ENCODE measurements at places on chromosomes 16 and 17. TPM values are rescaled to one million over a fixed set of nuclear protein-coding genes. Genes with fewer than 3 reads are reported as not detected.

Gene KRT24
- not detected for total RNA-seq

- no peaks in the 10 kb centered on the region for H3K4me1 ChIP-seq
- H3K27ac ChIP-seq = no peak overlapping the region
- no peaks in the 10 kb centered on the region for H3K36me3 ChIP-seq
- H3K4me3 ChIP-seq = no peak overlapping the region
- no peak for DNase-seq
Measured at GRCh38 chr16:66290431-66290830, 76.1 kb upstream of the CDH5 start.

GRCh38 chr16:85248342-85248741, 136.1 kb upstream of the CIBAR2 start:
- no peaks in the 10 kb centered on the region for H3K4me1 ChIP-seq
- no peak overlapping the region for H3K27ac ChIP-seq

DNA sequence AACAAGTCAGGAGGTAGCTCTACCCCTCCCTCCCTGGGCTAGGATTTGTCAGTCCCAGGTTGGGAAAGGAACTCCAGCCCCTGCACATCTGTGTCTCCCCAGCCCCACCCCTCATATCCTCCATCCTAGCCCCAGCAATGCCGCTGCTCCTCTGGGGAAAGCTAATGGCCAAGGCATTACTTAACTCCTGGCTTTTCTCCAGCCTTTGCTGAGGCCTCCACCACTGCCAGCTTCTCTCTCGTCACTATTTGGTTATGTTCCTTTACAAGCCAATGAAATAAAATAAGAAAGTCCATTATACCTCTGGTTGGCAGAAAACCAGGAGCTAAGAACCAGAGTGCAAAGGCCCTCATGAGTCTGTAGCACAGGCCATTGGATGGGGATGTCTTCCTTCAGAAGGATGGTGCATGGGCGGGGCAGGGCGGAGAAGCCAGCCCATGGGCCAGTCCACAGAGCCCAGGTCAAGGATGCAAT, 171.0 kb downstream of the CCDC182 start:
- no peaks in the 10 kb centered on the region for H3K27me3 ChIP-seq
- no peak overlapping the region for H3K4me3 ChIP-seq
- H3K4me1 ChIP-seq = no peaks in the 10 kb centered on the region

GRCh38 chr16:17798716-17799115, 328.0 kb upstream of the XYLT1 start:
- no peaks in the 10 kb centered on the region for H3K4me1 ChIP-seq
- H3K4me3 ChIP-seq = no peak overlapping the region
- H3K36me3 ChIP-seq = no peaks in the 10 kb centered on the region
- DNase-seq = no peak
- H3K27ac ChIP-seq = no peak overlapping the region

Gene ARL6IP1
- total RNA-seq = 92.8 TPM

DNA sequence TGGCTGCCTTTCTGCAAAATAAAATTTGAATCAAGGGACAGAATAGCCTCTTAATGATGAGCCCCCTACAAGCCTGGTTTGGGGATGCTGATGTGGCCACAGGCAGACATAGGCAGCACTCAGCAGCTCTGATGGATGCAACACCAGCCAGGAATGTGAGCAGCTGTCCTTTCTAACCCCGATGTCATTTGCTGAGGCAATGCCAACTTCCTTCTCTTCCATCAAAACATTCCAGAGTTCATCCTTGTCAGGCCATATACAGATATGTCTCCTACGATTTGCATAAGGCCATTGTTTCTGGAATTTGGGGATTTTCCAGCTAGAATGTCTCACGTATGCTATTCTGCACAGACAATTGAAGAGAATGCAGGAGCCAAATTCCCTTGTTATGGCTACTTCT, 52.1 kb upstream of the MYOCD start:
- no peaks in the 10 kb centered on the region for H3K27me3 ChIP-seq
- DNase-seq = no peak
- H3K4me1 ChIP-seq = no peaks in the 10 kb centered on the region
- H3K4me3 ChIP-seq = no peak overlapping the region
- no peak overlapping the region for H3K27ac ChIP-seq
- H3K36me3 ChIP-seq = no peaks in the 10 kb centered on the region

- no peak overlapping the region for H3K4me3 ChIP-seq
- H3K27me3 ChIP-seq = no peaks in the 10 kb centered on the region
- peaks cover 90% of the 10 kb centered on the region for H3K4me1 ChIP-seq
- H3K27ac ChIP-seq = peak overlapping the region; percentile 45
- no peaks in the 10 kb centered on the region for H3K36me3 ChIP-seq
Measured at GRCh38 chr16:89410794-89411309, 79.5 kb downstream of the ANKRD11 start.

Gene ITGAD
- not detected for total RNA-seq

Gene CES1
- total RNA-seq = not detected

Measured in CD8-positive, alpha-beta memory T cell (primary cell).